ENCODE measurements at places on chromosomes 3 and 15.
A peak's percentile ranks its signal among the peaks of the same experiment; 100 is the strongest.

DNA sequence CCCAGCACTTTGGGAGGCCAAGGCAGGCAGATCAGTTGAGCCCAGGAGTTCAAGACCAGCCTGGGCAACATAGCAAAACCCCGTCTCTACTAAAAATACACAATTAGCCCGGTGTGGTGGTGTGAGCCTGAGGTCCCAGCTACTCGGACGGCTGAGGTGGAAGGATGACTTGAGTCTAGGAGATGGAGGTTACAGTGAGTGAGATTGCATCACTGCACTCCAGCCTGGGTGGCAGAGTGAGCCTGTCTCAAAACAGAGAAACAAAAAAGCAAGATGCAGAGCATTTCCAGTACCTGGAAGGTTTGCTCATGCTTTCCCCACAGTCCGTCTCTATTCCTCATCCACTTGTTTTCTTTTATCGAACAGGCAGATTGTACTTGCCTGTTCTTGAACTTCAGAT, 3.8 kb upstream of the PDIA5 start:
- no peak for DNase-seq

GRCh38 chr15:99914723-99915122, 181.5 kb upstream of the LYSMD4 start:
- DNase-seq = no peak

DNA sequence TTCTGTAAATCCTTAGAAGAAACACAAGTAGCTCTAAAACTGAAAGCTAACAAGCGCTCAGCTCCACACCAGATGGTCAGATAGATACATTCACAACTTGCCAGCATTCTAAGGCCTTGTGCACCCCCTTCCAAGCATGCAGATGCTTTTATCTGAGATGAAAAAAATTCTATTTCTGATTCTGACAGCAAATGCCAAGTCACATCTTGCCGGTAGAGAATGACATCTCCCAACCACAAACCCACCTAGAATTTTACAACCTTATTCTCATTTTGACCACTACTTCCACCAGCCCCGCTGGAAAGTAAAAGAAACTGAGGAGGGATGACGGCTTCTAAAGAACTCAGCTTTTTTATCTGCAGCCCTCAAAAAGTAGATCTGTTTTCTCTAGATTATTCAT, 57.7 kb downstream of the SUMF1 start:
- peak; percentile 10 for DNase-seq

DNA sequence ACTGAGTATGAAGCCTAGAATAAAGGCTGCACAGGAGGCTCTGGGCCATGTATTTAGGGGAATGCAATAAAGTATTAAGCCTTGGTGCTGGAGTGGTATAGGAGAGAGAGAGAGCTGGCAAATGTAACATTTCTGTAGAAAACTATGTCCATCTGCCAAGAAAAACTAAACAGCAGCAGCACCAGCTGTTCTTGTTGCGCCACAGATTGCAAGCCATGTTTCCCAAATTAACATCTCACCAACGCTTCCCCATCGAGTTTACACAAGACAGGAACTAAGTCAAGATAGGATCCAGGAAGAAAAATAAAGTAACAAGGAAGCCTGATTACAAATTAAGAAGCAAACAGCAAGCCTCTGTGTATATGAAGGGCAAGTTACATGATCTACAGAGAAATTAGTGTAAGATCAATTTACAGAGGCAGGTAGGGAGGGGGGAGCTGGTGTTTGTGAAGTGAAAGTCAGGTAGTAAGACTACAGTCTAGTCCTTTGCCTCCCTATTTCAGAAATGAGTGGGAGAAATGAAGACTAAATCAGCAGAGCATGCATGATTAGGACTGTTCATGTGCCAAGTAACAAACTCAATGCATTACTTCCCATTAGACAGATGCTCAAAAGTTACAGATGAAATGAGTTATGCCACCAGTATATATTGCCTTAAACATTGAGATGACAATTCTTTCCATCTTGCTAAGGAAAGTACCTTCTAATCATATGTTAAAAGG, 900.5 kb downstream of the EPHA3 start:
- no peak for DNase-seq

GRCh38 chr3:84717894-84718293, 240.9 kb upstream of the CADM2 start:
- no peak for DNase-seq

- DNase-seq = no peak
These were observed 19.6 kb upstream of the CHMP2B start for GRCh38 chr3:87207460-87207859.

- no peak for DNase-seq
These were observed 311.6 kb upstream of the CNTN4 start for GRCh38 chr3:1787094-1787493.

- DNase-seq = no peak
These were observed 188.8 kb downstream of the FEZF2 start for GRCh38 chr3:62184559-62184958.

DNA sequence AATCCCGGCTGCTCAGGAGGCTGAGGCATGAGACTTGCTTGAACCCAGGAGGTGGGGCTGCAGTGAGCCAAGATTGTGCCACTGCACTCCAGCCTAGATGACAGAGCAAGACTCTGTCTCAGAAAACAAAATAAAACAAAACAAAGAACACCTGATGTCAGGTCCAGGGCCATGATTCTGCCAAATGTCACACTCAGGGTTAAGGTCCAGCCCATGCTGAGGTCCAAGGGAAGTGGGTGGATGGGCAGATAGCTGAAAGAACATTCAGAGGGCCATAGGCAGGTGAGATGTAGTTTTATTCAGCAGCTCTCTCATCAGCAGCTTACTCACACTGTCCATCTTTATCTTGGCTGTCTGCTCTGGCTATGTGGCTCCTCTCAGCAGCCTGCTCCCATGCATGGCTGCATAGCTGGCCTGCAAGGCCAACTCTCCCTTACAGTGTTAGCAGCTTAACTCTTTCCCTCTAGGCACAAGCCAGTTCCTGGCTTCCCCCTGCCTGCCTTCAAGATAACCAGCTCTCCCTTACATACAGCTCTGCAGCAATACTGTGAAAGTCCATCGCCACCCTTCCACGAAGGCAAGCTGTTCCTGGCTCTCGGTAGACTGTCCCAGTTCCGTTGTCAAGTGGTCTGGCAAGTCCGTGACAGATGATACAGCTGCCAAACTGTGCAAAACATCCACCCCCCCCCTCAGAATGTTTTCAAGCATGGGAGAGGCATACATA, 62.4 kb upstream of the SIAH2 start:
- DNase-seq = no peak

DNA sequence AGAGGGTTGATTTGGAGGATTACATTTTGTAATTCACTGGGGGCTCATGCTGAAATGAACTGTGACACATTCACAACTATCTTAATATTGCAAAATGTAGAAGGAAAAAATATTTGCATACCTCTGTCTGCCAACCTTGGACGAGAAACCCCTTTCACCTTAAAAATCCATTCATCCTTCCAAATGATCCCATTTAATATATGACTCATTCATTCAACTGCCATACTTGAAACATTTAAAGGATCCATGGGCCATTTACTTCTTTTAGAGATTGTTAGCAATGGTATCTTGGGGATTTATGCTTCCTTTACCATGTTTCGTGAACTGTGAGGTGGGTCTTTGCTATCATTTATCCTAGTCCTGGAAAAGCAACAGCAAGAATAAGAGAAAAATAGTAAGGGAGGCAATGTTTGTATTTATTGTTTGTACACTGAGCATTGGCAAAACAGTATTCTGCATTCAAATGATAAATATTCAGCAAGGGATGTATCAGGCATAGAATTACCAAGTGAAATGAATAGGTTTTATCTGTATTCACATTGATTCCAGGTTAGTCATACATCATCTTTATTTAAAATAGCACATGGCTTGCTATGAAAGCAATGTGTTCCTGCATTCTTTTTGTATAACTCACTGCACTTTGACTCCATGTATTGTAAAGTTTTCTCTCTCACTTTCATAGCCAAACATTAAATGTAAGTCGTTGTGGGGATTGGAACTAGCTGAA, 378.1 kb downstream of the NSUN3 start:
- DNase-seq = no peak

- no peak for DNase-seq
These were observed 74.8 kb upstream of the MAGI1 start for GRCh38 chr3:66113542-66113941.

DNA sequence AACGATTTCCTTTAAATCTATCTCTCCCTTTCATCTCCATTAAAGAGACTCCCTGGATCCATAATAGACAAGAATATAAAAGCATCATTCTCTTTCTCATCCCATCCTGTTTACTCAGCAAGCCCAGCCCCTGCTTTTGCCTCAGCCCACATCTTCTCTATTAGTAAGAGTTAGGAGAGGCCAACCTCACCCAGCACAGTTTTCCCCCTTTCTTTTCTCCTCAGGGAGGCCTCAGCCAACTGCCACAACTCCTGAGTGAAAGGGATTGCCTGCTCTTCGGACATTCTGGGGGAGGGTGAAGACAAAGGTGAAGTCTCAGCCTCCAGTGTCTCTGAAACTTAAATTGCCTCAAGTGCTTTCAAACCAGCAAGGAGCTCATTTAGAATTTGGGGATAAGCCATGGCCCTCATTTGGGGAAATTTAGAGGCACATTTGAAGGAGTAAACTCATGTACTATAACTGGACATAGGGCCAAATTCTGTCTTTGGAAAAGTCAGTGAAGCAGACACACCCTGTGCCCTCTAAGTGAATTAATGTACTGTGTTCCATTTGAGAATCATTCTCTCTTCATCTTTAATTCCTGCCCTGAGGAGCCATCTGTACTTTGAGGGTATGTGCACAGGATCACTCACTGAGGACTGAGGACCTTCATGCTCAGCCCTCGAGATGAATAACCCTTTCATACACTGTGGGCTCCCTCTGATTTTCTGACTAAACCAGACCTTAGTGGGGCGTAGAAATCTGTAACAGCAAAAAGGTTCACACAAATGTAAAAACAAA, 82.5 kb downstream of the SOX2 start:
- DNase-seq = no peak

- peak; percentile 29 for DNase-seq
These were observed 27.2 kb upstream of the GBE1 start for GRCh38 chr3:81788610-81789009.

- DNase-seq = no peak
These were observed 598.7 kb upstream of the TGFBR2 start for GRCh38 chr3:30007668-30008067.

GRCh38 chr3:140731440-140732119, 53.7 kb downstream of the TRIM42 start:
- DNase-seq = no peak

GRCh38 chr15:35182841-35183479, 97.9 kb upstream of the NANOGP8 start:
- no peak for DNase-seq

GRCh38 chr3:194058189-194058571, 77.8 kb upstream of the HES1 start:
- peak; percentile 63 for DNase-seq

DNA sequence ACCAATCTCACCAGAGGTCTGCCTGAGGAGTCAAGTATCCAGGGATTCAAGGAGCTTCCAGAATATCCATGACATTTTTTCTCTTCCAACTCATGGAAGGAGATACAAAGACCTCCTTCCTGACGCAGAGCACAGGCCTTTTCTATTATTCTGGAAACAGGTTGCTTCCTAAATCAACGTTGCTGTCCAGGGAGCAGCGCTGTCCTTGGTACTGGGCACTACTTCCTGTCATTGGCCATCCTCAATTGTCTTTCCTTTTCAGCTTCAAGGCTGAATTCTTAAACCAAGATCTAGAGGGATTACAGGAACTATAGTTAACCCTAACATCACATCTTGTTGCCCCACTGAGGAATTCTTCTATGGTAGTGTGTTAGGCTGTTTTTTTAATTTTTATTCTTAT, 50.4 kb upstream of the TBC1D21 start:
- DNase-seq = no peak

DNA sequence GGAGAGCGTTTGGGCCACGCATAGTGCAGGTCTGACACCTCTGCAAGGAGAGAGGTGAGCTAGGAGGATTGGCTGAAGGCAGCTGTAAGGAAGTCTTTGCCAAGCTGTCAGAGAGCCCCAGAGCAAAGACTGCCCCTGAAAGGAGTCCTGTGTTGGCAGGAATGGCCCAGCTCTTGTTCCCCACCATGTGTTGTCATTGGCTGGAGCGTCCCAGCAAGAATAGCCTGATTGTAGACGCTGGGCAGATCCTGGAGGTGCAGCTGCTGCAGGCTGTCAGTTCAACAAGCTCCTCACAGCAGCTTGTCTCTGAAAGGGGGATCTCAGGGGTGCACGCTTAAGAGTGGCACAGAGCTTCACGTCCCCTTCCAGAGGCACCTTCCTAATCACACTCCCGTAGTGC, 237.6 kb downstream of the FEZF2 start:
- DNase-seq = no peak

DNA sequence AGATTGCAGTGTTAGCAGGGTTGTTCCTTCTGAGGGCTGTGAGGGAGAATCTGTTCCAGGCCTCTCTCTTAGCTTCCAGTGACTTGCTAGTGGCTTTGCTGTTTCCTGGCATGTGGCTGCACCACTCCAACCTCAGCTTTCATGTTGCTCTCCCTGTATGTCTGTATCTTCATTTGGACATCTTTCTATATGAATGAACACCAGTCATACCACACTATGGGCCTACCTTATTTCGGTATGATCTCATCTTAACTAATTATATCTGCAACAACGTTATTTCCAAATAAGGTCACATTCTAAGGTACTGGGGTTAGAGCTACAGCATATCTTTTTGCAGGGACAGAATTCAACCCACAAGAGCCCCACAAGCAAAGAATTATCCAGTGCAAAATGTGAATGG, 356.7 kb upstream of the UMPS start:
- DNase-seq = peak; percentile 55

DNA sequence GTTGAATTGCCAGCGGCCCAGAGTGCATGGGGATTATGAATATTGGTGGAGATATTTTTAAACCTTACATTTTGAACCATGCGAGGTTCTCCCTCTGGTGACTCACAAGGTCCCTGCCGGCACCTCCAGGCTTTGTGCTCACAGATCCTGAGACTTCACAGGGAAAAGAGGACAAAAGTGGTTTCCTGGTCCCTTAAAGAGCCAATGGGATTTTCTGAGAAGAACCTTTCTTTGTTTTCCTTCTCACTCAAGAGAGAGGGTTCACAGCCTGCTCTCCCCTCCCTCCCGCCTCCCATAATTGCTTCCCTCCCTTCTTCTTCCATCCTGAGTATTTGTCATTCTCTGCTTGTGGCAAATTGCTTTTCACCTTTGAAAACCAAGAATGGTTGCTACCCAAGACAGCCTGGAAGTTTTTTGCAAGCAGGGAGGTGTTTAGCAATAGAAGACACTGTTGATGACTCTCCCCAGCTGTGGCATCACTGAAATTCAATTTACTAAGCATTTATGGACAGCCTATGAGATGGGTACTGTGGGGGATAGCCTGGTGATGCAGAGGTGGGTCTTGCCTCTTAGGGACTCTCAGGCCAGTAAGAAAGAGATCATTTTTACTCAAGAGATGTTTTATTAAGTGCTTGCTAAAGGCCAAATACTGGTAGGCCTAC, 76.6 kb downstream of the CPN2 start:
- DNase-seq = no peak

All from GM20000 (cell line).